ENCODE measurements at places on chromosomes 3 and 15. TPM values are rescaled to one million over a fixed set of nuclear protein-coding genes. Genes with fewer than 3 reads are reported as not detected.

DNA sequence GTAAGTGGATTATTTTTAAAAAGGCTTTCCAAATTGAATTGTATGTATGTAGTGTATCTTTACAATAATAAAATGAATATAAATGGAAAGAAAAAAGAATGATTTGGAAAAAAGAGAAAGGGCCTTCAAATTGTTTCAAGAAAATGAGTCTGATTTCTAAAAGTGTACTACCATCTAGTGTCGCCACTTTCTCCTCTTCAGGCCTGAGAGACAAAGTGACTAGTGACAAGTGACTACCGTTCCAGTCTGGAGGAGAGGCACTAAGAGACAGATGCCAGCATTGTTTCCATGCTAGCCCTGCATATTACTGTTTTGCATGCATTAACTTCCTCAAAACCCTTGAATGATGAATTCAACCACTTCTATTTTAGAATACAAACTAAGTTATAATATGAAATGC is 39.3 kb downstream of the P3H2 start:
- DNase-seq = no peak

ZBTB20 gene
- 48.4 TPM for total RNA-seq

GRCh38 chr3:45612918-45613602 is 18.5 kb downstream of the LIMD1 start:
- DNase-seq = no peak

GRCh38 chr15:88019656-88020055 is 236.9 kb downstream of the NTRK3 start:
- DNase-seq = no peak

- no peak for DNase-seq
Measured at GRCh38 chr3:177411201-177411600, 213.9 kb upstream of the TBL1XR1 start.

NME9 gene
- 0.51 TPM for total RNA-seq

DNA sequence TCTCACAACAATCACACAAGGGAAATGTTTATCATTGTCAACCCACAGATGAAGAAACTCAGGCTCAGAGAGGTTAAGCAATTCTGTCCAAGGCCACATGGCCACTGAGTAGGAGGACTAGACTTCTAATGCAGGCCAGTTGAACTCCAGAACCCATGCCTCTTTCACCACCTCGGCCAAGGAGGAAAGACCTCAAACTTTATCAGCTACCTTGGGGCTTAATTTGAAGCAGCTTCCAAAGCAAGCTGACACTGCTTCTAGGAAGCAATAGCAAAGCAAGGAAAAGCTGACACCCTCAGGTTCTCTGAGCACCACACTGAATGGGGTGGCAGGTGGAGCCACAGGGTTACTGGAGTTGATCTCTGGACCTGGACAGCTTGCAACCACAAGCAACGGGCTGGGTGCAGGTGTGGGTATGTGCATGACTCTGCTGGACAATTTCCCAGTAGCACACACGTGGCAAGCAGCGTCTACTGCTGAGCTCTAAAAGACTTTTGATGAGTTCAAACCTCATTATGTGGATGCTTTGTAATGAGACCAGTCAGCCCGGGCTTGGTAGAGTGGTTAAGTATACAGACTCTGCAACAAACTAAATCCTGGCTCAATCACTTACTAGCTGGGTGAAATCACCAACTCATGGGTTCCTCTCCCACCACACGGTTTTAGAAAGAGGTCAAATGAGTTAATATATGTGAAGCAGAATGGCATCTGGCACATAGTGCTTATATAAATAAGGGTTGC is 23.1 kb downstream of the CCNL1 start:
- DNase-seq = no peak

DNA sequence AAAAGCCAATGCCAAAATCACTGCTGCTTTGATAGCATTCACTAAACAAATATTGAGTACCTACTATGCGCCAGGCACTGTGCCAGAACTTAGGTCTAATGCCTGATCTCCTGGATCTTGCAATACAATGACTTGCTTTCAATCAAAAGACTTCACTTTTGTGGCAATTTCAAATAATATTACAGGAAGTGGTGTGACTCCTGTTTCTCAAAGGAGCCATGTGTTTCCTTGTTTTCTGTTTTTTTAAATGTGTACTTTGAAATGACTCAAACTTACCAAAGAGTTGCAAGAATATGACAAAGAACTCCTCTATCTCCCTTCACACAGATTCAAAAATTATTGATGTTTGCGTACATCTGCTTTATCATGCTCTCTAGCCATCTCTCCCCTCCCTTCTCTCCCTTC is 18.3 kb downstream of the OSBPL10 start:
- DNase-seq = no peak

CCDC32 gene
- 19.9 TPM for total RNA-seq

DNA sequence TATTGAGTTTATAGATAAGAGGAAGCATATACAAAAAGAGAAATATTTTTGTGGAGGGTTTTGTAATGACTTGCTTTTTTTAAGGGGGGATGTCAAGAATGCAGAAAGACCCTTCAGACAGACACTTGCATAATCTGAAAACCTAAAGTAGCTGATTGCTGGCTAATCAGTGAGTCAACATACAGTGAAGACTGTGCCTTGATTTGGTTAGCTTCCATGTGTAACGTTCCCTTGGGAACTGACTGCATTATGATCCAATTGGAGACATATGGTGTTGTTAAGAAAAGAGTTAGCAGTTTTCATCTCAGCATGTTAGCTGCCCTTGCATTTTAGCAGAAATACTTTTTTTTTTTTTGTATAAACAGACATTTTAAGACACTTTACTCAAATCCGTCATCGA is 483.2 kb downstream of the RBMS3 start:
- DNase-seq = no peak

Measured in T-cell (primary cell).